ENCODE measurements at places on chromosomes 3 and 15.

DNA sequence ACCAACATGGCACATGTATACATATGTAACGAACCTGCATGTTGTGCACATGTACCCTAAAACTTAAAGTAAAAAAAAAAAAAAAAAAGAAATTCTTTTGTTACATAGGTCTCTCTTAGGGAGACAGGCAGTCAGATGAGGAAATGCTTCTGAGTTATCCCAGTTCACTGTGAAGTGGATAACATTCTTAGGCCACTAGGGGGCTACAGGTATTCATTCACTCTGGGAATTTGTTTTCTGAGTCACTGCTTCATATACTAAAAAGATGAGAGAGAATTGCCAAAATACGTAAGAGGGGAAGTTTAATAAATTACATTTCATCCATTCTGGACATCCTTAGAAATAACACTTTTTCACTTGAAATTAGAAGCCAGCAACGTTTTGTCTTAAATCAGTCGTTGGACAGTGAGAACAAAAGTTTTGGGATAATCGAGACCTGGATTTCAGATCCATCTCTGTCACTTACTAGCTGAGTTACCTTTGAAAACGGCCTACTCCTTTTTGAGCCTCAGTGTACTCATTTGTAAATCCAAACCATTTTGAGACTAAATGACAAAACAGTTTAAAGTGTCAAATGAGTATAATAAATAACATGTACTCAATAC is 738.4 kb upstream of the ALCAM start:
- peak; percentile 48 for DNase-seq

- peak; percentile 95 for DNase-seq
Measured at GRCh38 chr3:18444595-18445400, 19.7 kb upstream of the SATB1 start.

DNA sequence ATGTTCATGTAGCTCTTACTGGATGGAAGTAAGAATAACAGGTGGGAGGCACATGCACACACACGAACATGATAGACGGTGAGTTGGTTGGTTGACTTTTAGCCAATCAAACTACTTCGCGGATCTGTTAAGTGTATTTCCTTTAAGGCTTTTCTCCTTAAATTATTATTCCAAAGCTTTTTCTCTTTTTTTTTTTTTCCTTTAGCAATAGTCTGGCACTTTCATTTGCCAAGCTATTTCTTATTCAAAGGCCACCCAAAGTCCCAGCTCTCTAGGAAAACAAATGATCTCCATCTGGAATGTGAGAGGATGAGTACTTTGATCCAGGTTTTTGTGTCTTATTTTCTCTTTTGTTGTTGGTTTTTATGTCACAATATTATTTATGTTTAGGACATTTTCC is 141.1 kb downstream of the TPRG1 start:
- no peak for DNase-seq

DNA sequence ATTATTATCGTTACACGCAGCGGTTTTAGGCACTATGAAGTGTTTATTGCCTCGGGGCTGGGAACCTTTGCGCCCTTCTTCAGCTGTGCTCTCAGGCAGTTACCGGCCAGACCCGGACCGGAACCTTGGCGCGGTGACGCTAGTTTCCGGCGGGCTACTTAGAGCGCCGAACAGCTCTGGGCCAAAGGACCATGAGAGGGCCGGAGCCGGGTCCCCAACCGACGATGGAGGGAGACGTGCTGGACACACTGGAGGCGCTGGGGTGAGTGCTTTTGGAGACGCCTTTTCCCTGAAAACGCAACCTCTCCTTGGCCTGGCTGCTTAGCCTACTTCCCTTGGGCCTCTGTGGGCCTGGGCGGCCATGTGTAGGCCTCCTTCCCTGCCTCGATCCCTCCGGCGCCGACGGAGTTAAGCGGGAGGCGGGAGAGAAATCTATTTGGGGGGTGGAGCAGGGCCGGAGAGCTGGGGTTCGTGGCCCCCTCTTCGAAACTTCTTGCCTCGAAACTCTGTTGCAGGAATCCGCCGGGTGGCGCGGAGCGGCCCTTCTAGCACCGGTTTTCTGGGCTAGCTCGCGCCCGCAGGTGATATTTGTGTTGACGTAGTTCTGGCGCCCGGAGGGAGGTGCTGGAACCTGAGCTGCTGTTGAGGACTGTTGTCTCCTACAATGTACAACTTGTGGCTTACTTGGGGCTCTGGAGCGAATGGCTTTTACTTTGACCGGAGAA is at the start of gene FAM98B:
TSS of gene FAM98B (plus strand) at position 157 of the 725 bp plus-strand sequence. CDS start at position 192, 35 bp downstream.
- peak; percentile 93 for DNase-seq

- no peak for DNase-seq
Measured at GRCh38 chr3:194215392-194215791, 79.4 kb downstream of the HES1 start.

- DNase-seq, result peak; percentile 59
Measured at GRCh38 chr15:59553879-59554735, 57.5 kb upstream of the GCNT3 start.

GRCh38 chr3:52311576-52312119 is 4.5 kb upstream of the DNAH1 start:
- DNase-seq, result no peak

GRCh38 chr3:100129941-100130340 is 15.6 kb upstream of the FILIP1L start:
- no peak for DNase-seq

GRCh38 chr3:67357610-67358458 is 296.6 kb downstream of the SUCLG2 start:
- peak; percentile 49 for DNase-seq

GRCh38 chr3:61350782-61351309 is 99.6 kb upstream of the FHIT start:
- DNase-seq, result no peak

- DNase-seq, result no peak
Measured at GRCh38 chr3:97970156-97970555, 2.1 kb downstream of the RIOX2 start.

DNA sequence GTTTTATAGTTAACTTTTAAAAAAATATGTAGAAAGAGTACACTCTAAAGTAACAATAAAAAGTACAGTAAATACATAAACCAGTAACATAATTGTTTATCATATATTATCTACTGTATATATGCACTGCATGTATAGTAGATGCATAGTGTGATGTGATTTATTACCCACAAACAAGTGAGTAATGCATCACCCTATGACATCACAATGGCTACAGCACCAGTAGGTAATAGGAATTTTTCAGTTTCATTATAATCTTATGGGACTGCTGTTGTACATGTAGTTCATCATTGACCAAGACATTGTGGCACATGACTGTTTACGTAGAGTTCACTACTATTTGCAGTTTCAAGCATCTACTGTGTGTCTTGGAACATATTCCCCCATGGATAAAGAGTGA is 1047.2 kb downstream of the ROBO2 start:
- no peak for DNase-seq

DNA sequence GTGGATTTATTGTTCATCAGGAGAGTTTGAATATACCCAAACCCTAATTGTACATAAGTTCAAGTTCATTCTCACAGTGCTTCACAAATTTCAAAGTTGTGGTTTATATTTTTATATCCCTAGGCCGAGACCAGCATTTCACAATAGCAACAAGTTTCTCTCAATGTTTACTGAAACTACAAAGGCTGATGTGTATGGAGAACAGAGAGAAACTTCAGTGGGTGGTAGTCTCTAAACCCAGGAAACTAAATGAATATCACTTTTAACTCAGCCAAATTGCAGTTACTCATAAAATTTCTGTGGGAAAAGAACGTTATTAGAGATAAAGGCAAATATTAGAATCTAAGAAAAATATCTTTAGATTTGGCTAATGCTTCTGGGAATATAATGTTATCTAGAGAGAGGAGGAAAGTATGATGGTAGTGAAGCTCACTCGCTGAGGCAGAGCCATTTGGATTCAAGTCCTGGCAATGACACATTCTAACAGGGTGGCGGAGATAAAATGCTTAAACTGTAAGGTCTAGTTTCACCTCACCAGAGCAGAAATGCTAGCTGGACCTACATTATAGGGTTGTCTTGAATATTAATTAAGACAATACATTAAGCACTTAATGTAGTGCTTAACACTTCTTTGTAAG is 514.8 kb downstream of the EPHA3 start:
- no peak for DNase-seq

DNA sequence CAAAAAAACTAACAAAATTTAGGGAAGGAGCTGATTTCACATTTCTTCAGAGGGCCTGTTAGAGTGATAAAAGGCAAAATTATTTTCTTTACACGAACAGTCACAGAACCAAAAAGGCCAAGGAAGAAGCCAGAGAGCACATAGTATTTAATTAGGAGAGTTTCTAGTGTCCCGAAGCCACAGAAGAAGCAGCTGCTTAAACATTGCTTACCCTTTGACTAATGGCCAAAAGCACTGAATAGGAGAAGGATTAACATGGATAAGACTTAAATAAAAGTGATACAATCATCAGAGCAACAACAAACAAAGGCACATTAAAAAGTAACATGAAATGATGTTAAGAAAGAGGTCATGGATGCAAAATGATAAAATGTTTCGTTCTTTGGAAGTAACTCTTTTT is 98.6 kb downstream of the CHL1 start:
- no peak for DNase-seq

GRCh38 chr3:150495563-150496168 is 50.6 kb downstream of the SERP1 start:
- peak; percentile 53 for DNase-seq

DNA sequence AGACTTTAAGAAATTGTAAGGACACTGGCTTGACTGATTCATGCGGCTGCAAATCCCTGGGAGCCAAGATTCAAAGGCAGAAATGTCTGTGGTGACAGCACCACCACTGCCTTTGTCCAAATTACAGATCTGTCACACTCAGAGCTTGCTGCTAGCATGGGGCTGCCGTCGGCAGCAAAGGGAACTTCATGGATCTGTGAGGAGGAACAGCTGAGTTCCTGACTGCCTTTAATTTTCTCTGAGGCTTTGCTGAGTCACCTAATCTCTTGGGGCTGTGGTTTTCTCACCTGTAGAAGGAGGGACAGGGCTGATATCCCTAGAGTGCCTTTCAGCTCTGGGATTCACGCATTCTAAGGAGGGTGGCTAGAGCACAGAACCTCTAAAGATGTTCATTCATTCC is 4.1 kb upstream of the PAK6 start:
- no peak for DNase-seq

DNA sequence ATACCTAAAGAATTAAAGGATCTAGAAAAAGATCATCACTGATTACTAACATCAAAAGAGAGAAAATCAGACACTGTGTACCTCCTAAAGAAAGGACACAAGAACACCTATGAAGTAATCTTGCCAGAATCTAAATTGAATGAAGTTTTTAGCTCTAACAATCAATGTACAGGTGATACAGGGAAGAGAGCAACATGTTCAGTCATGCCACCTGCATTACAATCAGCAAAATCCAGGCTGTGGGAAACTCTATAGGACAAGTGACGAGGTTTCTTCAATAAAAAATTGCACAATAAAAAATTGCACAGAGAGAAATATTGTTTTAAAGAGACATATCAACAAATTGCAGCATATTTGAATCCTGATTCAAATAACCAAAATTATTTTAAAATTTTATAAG is 93.3 kb downstream of the SEMA5B start:
- no peak for DNase-seq

- DNase-seq, result no peak
Measured at GRCh38 chr3:134536781-134537180, 50.9 kb downstream of the CEP63 start.

GRCh38 chr15:52556524-52557273 is 12.1 kb downstream of the ARPP19 start:
- DNase-seq, result no peak

DNA sequence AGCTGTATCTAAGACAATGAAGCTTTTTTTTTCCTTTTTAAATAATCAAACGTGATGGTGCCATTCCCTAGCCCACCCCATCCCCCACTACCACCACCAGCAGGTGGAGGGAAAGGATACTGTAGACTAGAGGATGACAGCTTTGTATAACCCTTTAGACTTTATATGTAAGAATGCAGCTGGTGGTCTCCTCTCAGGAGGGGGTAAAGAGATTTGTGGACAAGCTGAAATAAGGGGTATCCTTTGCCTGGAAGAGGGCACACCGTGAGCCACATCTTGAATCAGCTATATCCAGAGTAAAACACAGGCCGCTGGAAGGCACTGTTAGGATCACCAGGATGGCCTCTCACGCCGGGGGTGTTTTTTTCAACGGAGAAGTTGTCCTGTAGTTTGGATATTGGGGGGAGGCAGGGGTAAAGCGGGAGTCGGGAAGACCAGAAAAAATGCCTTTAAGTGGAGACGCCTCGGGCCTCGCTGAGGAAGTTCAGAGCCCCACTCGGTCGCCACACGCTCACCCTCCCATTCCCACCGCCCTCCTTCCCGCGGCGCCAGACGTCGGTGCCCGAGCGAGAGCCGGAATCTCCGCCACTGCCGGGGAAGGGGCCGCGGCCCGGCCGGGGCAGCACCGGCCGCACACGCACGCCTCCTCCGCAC is 986 bp downstream of the KPNA4 start:
- no peak for DNase-seq

GRCh38 chr3:37937156-37937555 is 53.4 kb upstream of the VILL start:
- no peak for DNase-seq

GRCh38 chr3:160125258-160125657 is 100.0 kb upstream of the C3orf80 start:
- no peak for DNase-seq

DNA sequence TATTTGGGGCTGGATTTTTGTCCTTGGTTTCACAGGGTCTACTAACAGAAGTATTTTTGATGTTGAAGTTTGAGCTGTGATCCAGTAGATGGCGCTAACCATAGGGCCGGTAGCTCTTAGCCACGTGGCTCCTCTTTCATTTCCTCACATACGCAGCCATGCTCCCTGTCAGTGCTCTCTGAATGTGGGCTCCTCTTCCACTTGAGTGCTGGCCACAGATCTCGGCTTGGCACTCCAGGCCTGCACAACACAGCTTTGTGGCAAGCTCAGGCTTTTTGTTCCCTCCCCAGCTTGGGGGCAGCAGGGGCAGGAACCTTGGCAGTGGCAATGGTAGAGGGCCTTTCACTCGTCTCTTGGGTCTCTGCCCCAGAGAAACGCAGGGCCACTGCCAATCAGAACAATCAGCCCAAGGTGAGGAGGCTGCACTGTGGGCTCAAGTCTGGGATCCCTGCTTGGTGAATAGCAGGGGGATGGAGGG is 18.6 kb upstream of the DNAAF4 start:
- DNase-seq, result peak; percentile 61

DNA sequence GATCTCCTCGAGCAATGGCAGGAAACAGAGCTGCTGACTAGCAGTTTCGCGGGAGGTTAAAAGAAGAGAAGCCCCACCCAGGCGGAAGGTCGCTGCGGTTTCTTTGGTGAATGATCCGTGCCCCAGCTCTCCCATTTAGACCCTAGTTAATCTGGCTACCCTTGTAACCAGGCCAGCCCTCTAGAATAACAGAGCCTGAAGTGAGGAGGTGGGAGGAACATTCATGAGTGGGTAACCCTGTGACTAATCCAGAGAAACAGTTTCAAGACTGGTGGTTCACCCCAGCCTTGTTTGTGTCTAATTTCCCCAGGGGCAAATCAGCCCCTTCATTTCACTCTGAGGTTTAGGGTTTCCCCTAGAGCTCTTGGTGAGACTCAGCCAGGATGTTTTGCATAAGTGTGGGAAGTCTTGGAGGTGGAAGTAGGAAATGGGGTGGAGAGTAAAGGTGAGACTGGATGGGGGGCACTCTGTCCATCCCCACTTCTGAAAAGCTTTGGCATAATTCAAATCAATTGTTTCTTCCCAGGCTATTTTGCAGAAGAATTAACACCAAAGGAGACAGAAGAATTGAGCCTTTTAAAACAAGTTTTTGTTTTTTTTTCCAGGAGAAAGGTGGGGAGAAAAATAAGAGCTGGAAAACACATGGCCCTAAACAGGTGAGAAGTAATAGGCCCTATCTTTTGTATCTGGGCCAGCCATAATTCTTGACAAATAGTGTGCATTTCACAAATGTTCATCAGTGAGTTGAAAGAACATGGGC is 303.1 kb downstream of the RPLP1 start:
- no peak for DNase-seq
